ENCODE measurements at places on chromosomes 7 and 10.

DNA sequence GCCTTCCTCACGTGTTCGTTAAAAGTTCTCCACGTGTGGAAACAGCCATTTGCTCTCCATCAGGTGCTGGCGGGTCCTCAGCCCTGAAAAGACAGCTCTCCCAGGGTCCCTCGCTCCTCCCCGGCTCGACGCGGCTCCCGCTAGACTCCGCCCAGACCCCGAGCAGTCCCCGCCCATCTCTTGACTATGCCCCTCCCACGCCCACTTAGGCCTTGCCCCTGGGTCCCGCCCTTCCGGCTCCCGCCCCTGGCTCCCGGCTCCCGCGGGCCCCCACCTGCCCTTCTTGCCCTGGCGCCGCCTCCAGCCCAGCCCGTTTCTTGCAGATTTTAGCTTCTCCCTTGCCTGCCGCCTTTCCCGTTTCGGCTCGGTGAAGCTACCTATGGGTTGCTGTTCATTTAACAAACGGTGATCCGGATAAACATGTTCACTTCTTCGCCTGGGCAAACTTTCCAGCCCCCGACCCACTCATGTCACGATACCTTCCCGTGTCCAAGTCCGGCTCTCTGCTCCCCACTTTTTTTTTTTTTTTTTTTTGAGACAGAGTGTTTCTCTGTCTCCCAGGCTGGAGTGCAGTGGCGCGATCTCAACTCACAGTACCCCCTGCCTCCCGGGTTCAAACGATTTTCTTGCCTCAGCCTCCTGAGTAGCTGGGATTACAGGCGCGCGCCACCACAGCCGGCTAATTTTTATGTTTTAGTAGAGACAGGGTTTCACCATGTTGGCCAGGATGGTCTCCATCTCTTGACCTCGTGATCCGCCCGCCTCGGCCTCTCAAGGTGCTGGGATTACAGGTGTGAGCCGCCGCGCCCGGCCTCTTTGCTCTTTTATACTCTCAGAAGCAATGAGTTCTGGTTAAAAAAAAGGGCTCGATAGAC, 830 bp upstream of the ZNF438 start:
- peak; percentile 92 for DNase-seq

GRCh38 chr7:128886391-128887168, 23.9 kb downstream of the ATP6V1F start:
- DNase-seq, result no peak

GRCh38 chr10:92575961-92576360, 2.1 kb upstream of the IDE start:
- peak; percentile 70 for DNase-seq

DNA sequence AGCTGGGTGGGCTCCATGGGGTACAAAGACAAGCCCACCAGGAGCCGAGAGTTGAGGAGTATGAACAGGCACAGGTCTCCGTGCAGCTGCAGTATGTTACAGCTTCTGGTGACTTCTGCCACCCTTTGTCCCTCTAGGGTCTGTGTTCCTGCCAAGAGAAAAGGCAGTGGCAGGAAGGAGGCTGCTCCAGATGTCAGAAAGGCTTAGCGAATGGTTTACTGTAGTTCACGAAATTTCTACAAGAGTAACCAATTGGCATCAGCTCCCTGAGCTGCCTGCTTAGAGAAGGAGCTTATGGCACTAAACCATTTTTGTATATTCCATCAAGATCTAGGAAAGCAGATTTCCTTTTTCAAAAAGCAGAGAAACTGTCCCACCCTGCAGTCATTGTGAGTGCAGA, 48.2 kb upstream of the TMEM72 start:
- no peak for DNase-seq

- DNase-seq, result peak; percentile 89
These were observed 33.4 kb downstream of the XPNPEP1 start for GRCh38 chr10:109889867-109890266.

- no peak for DNase-seq
These were observed 4.9 kb upstream of the HERPUD2 start for GRCh38 chr7:35699796-35700305.

GRCh38 chr7:73770002-73770859, at the start of gene CLDN3:
CLDN3 (minus strand) TSS chr7:73770270; CDS start chr7:73770049, 221 bp downstream.
- DNase-seq, result peak; percentile 57

DNA sequence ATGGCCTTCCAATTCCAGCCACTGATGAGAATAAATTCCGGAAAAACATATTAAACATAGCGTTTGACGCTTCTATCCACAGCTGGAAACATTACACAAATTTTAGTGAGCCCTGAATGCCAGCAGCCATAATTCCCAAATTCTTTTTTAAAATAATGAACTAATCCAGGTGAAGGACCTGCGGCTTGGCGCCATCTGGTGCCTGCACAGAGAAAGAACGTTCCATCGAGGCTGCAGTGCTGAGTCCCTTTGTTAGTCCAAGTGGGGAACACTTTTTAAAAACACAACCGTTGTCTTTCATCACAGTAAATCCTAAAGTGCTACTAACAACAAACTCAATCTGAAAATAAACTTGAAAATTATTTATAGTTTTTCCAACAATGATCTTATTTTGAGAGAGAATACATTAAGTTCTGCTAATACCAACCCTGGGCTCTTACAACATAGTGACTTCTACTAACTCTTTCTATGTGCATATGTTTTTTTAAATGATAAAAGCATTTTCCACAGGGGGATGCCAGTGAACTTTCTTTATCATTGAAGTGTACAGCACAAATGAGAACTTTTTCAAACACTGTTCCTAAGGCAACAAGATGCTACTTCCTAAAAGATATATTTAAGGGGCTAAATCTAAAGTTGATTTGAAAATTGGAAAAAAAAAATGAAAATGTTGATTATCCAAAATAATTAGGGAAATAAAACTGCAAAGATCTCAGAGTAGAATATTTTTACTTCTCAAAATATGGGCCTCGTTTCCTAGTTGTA, 166.9 kb upstream of the RNF32 start:
- DNase-seq, result no peak
